ENCODE measurements at places on chromosomes 12 and 14.

DNA sequence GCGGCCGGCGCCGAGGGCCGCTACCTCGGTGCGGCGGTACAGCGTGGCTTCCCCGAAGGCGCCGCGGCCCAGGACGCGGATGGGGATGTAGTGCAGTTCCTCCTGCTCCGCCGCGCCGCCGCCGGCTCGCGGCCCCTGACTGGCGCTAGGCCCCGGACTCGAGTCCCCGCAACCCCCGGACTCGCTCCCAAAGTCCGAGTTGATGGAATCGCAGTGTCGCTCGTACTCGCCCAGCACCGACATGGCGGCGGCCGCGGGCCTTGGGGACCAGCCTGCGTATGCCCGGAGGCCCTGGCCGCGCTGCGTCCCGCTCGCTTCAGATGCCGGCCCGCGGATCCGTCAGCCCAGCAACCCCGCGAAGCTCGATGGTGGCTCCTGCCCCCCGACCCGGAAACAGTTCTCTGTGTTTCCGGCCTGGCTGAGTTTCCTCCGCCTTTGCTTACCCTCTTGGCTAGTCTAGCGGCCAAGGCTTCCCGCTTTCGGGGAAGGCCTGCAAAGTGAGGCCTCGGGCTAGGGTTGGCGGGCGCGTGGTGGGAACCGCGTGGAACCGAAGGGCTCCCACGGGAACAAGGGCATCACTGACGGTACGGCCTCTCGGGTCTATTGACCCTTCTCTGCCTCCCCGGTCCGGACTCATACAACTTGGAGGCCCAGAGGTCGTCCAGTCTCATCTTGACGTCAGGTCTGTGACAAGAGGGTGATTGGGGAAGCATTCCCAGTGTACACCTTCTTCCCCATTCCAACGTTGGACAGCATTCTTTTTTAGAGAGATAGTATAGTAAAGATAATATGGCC, at the start of gene NEK9:
Gene NEK9, minus strand, starts transcription at position 370 of the 795 bp plus-strand sequence. Its CDS starts 127 bp downstream, at position 243.
- DNase-seq = peak; percentile 77

- DNase-seq = no peak
These were observed 18.5 kb upstream of the DHRS7 start for GRCh38 chr14:60183741-60184140.

DNA sequence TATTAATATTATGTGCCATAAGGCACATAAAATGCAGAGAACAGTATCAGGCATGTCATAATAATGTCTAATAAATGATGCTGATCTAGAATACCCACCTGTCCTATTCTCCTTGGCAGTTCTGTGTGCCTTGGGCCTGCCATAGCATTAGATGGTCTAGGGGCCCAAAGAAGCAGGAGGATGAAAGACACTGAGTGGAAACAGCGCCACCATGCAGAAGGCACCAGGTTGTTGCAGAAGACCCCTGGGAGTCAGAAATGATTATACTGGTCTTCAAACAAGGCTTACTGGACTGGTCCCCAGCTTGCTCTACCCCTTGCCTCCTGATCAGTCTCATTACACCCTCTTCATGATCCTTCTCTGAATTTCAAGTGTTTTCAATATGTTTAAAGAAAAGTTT, 353.3 kb downstream of the GRIN2B start:
- DNase-seq = no peak

DNA sequence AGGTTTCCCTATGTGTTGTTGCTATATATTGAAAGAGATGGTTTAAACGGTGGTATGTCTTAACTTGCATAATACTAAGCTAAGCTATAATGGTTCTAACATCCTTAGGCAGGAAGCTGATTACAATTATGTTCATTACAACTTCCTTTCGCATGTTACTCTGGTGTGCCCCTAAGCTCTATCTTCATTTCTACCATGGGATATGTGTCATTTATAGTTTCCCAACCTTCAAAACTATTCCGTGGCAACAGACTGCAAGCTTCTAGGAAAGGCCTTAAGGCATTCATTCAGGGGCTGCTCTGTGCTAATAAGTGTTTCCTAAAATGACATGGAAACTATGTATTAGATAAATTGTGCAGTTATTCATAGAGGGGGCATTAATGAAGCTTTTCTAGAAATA, 294.6 kb downstream of the GXYLT1 start:
- DNase-seq = no peak

DNA sequence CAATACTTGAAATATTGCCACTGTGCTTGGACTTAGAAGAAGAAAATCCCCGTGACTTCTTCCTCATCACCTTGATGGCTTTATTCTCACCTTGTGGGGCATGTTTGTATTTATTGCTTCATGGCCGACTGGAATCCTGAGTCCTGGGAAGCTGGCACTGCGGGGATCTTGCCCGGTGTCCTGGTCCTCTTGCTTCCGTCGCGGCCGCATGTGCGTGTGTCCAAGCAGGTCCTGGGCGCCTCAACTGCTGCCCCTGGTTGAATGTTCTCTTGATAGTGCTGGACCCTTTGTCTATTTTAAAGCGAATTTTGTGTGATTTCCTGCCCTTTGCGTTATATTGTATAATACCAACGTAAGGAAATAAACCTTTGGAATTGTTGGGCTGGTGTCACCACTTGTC, 6.3 kb upstream of the PUS1 start:
- DNase-seq = no peak

- no peak for DNase-seq
These were observed 81.2 kb downstream of the BMP4 start for GRCh38 chr14:53875324-53875897.

DNA sequence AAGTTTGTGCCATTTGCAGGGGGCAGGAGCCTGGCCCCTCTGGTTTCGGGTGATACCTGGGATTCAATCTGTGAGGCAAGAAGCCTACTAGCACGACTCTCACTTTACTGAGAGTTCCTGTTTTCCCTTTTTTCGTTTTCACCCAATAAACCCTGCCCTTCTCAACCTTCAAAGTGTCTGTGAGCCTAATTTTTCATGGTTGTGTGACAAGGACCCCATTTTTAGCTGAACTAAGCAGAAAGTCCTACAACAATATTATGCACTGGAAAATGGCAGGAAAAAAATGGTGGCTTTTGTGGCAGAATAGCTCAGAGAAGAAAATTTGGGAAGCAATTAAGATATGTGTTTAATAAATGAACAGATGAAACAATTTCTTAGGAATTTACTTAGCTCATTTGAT, 432.1 kb downstream of the C12orf50 start:
- DNase-seq = no peak

GRCh38 chr12:83779526-83779925, 1092.8 kb downstream of the TMTC2 start:
- DNase-seq = no peak

Measured in stromal cell of bone marrow (primary cell).